ENCODE measurements at places on chromosomes 3 and 15.

DNA sequence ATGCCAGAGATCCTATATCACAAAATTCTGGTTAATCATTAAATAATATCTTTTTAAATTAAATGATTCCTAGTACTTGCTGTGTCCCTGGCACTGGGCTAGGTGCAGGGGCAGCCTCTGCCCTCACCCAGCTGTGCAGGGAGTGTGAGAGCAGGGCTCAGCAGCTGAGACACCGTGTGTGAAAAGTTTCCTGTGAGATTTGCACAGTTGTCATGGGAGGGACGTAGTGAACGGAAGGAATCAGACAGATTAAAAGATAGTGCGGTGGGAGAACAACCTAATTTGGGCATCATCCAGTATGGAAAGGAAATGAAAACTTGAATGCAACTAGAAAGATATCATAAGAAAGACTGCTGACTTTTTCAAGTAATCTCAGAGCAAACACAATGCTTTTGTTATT is 204.1 kb downstream of the SSR3 start:
- no peak for DNase-seq

GRCh38 chr3:31251083-31251482 is 281.6 kb upstream of the STT3B start:
- DNase-seq = no peak

DNA sequence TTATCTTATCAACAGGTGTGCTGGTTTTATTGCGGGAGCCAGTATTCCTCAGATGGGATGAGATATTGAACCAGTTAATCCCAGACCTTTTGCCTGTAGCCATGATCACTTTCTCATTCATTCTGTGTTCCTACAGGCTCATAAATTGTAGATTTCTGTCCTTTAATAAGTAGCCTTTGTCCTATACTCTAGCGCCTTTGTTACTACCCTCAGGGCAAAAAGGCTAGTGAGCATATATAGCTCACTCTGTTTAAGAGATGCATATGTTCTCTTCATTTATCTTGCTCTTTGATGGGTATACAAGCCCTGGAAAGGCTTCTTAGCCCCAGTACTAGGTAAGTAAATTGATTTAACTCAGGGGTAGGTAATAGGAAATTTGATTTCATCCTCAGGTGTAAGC is 95.1 kb downstream of the OXSM start:
- DNase-seq = no peak

DNA sequence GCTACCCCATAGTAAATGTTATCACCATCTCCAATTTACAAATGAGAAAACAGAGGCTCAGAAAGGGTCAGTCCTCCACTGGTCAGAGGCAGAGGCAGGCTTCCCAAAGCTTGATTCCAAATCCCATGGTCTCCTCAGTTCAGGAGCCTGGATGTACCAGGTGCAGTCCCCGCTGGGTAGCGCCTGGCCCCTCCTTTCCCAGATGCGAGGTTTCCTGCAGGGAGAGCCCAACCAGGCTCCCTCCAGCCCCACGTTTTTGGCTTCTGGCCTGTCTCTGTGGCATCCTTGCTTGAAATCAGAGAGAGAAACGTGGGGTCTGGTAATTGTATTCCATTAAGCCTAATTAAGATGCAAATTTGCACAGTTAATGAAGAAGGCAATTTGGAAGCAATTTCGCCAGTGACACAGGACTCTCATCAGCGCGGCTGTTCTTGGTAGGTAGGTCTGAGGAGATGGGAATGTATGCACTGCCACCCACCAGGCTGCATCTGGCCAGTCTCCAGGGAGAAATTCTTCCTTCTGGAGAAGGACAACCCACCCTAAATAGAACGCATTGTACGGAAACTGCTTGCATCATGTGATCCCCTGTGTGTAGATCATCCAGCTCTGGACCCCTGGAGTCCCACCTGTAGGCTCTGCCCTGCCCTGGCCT is 50.5 kb downstream of the HRH1 start:
- DNase-seq = no peak

- DNase-seq = no peak
Measured at GRCh38 chr3:184677344-184678316, 34.2 kb downstream of the MAGEF1 start.

- DNase-seq = no peak
Measured at GRCh38 chr3:42804831-42805132, 492 bp upstream of the HIGD1A start.

Measured in SIG-M5 (cell line).